GM12865 (cell line): ENCODE measurements at places on chromosomes 5 and 9.
A peak's percentile ranks its signal among the peaks of the same experiment; 100 is the strongest.

DNA sequence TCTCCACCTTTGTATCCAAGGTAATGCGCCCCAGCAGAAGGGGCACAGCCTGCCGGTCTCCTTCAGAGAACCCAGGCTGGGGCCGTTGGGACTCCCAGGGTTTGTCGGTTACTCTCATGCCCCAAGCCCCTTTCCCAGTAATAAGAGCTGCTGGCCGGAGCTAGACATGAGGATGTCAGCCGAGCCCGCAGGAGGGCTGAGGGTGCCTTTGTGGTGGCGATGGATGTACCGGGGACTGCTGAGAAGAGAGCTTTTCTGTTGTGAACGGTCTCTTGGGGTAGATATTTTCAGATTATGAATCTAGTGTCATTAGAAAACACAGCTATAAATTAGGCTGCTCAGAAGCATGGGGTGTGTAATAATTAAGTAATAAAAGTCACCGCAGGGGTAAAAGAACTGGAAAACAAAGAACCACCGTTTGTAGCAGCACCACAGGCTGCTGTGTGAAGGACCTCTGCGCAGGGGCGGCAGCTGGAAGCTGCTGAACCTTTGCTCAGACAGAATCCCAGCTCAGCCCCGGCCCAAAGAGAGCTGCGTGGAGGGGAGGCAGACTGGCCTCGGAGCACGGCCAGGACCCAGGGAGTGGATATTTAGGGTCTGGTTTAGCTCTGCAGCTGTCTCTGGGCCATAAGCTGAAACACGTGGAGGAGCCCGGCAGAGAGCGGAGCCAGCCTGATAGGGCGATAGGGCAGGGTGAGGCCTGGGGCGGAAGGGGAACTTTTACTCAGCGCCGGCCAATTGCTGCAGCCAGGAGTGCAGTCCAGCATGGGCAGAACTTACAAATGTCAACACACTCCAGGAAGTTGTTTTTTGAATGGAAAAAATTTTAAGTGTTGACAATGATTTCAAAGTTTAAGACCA is 50.5 kb upstream of the BARHL1 start:
- no peak for DNase-seq

DNA sequence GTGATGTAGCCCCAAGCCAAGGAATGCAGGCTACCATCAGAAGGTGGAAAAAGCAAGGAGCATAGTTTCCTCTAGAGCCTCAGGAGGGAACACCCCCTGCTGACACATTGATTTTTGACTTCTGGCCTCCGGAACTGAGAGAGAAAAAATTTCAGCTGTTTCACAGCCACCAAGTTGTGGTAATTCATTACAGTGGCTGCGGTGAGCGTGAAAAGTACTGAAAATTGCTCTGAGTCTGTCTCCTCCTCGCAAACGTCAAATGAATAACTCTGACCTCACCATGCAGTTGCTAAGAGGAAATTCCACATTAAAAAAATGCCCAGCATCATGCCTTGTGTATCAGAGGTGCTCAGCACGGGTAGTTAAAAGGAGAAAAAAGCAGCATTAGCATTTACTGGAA is 277.9 kb upstream of the MSX2 start:
- no peak for DNase-seq

- peak; percentile 38 for DNase-seq
These were observed 94.8 kb downstream of the SLC1A3 start for GRCh38 chr5:36701085-36701698.

DNA sequence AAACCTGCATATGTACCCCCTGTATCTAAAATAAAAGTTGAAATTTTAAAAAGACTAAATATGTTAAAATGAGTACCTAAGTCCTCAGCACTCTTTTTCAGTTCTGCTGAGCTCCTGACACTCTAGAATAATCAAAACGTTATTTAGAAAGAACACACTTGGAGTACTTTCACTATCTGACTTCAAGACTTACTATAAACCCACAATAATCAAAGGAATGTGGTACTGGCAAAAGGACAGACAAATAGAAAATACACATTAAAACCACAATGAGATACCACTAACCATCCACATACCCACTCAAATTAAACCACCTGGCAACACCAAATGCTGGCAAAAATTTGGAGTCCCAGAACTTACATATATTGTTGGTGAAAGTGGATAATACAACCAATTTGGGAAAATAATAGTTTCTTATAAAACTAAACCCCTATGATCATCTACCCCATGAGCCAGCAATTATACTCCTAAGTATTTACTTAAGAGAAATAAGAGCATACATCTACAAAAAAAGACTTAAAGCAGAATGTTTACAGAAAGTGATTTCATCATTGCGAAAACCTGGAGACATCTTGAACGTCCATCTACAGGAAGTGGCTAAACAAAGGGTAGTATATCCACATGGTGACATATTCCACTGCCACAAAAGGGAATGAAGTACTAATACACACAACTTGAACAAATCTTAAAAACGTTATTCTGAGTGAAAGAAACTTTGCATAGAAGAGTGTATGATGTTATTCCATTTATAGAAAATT is 12.8 kb upstream of the PRSS3 start:
- no peak for DNase-seq

DNA sequence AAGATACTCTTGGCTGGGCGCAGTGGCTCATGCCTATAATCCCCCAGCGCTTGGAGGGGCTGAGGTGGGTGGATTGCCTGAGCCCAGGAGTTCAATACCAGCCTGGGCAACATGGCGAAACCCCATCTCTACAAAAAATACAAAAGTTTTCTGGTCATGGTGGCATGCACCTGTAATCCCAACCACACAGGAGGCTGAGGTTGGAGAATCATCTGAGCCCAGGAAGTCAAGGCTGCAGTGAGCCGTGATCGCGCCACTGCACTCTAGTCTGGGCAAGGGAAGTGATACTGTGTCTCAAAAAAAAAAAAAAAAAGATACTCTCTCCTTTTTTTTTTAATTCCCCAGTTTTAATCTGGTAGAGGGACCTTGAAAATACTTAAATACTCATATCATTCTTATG is 15.0 kb downstream of the ANKRD33B start:
- DNase-seq: peak; percentile 89

- DNase-seq: no peak
These were observed 105.1 kb downstream of the PSD2 start for GRCh38 chr5:139900546-139901250.

DNA sequence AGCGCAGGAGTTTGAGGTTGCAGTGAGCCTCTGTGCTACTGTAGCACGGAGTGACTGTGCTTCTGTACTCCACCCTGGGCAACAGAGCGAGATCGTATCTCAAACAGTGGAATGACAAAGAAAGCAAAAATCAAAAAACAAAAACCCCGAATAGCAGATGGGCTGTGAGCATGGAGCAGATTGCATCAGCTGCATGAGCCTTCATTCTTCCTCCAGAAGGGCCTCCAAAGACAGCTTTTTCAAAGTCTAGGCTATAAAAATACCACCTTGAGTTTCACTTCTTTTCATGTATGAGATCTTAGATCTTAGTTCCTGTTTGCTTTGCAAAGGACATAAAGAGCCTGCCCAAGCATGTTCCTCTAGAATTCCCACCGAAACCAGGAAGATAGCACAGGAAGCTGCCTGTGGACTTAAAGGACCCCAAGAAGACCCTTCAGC is 15.0 kb upstream of the HSPB3 start:
- DNase-seq: peak; percentile 56

DNA sequence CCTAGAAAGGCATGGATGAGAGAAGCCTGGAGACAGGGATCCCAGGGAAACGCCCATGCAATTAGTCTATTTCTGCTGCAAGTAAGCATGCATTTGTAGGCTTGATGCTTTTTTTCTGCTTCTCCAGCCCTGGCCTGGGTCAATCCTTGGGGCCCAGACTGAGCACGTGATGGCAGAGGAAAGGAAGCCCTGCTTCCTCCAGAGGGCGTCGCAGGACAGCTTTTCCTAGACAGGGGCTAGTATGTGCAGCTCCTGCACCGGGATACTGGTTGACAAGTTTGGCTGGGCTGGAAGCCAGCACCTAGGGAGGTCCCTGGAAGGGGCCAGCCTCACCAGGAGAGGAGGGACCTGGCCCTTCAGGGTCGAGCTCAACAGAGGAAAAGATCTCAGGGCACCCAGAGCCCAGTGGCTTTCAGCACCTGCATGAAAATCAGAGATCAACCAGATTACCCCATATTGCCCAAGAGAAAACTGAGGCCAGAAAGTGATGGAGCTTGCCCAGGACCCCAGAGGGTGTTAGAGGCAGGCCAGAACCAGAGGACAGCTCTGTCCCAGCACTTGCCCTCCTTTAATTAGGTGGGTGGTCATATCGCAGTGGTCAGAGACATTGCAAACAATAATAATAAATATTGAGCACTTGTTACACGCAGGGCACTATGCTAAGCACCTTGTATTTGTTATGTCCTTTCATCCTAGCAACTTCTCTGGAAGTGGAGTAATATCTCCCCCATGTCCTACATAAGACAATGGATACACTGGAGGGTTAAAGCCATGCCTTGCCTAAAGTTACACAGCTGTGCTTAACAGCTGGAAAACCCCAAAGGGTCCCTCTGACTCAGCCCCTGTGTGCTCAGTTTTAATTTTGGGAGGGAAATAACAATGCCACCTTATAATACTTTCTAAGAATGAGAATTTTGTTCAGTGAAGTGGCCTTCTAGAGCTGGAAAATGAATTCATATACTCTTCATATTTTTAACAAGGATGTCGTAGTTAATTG is 67.1 kb downstream of the KLF4 start:
- peak; percentile 64 for DNase-seq

DNA sequence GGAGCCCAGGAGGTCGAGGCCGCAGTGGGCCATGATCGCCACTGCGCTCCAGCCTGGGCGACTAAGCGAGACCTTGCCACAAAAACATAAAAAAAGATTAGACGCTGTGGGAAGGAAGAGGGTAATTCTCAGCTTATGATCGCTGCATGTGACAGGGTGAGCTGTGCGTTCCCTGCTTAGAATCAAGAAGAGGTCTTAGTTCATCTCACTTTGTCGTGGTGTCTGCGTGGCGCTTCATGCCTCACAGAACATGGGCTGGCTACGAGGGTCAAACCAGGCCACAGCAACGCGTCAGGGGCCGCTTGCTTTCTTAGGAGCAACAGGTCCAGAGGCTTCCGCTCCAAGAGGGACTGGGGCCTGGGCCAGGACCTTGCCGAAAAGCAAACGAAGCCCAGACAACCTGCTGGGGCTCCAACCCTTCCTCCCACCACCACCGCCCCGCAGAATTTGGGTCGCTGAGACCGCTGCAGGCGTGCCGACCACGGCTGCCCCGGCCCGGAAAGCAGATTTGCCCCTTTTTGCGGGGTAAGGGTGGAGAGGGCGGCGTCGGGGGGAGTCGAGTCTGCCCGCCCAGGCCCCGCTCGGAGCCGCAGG is 10.0 kb upstream of the GRIN1 start:
- peak; percentile 49 for DNase-seq

- DNase-seq: no peak
These were observed 167.2 kb downstream of the PBX3 start for GRCh38 chr9:125914411-125914810.

- no peak for DNase-seq
These were observed 179.0 kb downstream of the C9orf50 start for GRCh38 chr9:129441852-129442251.

- DNase-seq: no peak
These were observed 127.9 kb upstream of the TARS1 start for GRCh38 chr5:33312571-33313549.

DNA sequence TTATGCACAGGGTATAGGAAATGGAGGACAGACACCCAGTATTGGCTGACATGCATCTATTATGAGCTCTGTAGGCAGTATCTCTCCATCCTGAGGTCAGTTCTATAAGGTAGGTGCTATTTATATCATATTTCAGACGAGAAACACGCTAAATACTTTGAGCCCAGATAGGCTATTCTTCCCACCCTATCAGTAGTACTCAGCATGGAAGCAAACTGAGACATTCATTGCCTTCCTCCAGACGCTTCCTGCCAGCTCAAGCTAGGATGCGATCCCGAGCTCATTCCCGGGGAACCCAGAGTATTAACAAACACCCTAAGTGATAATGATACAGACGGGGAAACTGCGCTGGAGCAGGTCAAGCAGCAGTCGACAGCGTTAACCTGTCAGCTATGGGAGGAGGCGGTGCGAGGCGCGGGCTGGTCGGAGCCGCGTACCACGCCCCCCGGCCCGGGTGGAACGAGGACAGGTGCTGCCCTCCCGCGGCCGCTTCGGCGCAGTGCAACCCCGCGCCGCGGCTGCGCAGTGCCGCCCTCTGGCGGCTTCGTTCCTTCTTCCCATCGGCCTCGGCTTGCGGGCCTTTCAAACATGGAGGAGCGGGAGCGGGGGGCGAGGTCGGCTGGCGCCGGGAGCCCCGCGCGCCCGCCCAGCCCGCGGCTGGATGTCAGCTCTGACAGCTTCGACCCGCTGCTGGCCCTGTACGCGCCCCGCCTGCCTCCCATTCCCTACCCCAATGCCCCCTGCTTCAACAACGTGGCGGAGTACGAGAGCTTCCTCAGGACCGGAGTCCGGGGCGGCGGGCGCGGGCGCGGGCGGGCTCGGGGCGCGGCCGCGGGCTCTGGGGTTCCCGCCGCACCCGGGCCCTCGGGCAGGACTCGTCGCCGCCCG is at the start of gene LSM11:
LSM11 (plus strand) TSS at position 550 of the 888 bp plus-strand sequence; CDS start at position 589, 39 bp downstream.
- DNase-seq: peak; percentile 92

DNA sequence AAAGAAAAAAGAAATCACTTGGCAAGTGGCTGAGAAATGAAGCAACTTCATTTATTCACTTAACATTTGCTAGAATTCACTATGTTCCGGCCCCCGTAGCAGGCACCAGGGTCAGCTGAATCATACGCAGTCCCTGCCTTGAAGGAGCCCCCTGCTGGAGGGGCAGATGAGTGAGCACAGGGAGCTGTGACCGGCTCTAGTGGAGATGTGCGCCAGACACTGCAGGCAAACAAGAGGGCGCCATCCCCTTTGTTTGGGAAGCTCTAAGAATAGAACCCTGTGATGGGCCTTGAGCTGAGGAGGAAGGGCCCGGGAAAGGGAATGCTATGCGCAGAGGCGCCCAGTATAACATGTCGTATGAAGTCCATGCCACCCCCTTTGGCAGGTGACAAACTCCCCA is 20.2 kb upstream of the RPL26L1 start:
- no peak for DNase-seq

DNA sequence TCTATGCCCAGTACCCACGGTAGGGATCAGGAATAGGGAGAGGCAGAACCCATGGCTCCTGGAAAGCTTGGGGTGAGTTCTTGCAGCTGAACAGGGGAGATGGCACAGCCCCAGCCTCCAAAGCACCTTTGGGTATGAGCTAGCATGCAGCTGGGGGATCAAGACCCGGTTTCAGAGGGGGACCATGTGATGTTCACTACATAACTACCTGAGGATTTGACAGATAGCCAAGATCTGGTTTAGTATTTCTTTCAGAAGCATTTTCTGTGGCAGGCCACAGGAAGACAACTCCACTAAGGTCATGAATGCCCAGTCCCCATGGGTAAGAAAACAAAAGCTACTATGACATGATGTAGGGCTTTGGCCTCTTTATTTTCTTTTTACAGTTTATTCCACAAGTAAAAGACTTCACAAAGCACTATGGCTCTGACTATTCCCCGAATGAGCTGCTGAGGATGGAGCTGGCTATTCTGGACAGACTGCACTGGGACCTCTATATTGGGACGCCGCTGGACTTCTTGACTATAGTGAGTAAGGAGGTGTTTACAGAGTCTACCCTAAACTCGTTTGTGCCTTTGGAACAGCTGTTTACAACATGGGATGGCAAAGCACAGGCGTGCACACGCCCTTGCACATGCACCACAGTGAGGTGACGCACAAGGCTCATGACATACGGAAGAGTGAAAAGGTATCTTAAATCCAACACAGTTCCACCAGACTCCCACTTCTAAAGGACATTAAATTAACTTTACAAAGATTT is 3.4 kb downstream of the CCNI2 start:
- peak; percentile 74 for DNase-seq
